A549 (cell line): ENCODE measurements at places on chromosomes 13 and 19. TPM values are rescaled to one million over a fixed set of nuclear protein-coding genes. Genes with fewer than 3 reads are reported as not detected.
A peak's percentile ranks its signal among the peaks of the same experiment; 100 is the strongest.

Gene MYH14
- 6.4 to 7.0 TPM (median 6.5 TPM) in 3 replicates for polyA plus RNA-seq

DNA sequence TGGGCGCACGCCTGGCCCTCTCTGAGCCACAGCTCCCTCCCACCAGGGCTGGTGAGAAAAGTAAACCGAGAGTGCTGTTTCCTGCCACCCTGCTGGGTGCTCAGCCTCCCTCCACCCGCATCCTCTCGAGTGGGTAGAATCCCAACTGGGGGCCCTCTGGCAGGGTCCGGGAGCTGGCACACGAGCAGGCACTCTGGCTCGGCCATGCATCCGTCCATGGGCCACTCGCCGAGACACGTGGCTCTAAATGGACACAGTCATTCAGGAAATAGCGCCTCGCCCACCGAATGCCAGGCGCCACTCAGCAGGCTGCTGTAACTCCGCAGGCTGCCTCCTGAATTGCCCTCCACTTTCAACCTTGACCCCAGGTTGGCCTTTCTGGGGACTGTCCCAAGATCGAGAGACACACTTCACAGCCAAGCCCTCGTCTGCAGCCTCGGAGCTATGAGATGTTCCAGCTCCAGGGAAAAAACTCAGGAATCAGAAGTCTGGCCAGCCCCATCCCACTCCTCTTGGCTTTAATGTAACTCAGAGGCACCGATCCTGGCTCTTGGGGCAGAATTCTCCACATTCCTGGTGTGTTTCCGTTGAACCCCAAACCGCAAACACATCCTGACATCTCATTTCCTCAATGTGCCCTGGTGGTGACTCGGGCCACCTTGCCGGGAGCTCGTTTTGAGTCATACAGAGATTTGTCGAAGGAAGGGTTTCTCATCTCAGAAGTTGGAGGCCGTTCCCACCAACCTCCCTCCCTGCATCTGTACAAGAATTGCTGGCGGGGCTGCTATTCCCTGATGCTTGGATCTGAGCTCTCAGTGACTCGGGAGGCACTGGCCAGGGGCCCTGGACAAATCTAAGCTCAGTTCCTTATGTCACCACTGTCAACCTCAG, 14.1 kb downstream of the KLF2 start:
- DNase-seq, result peak; percentile 66

Gene B3GNT3
- 1.6 to 2.4 TPM (median 1.8 TPM) in 3 replicates for polyA plus RNA-seq

DNA sequence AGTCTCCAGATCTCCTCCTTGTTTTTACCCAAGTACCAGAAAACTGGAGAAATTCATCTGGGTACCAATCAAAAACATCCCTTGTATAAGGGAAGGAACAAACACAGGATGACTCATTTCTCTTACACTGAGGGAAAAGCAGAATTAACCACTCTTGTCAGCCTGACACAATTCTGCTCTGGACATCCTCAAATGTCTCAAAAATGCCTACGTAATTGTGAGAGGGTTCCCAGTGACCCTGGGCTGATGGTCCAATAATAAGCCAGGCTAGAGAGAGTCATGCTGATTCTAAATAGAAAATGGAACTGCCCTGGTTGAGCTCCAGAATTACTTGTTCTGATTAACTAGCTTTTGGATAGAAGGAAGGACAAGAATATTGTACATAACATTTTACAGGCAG, 14.5 kb downstream of the ZNF708 start:
- no peak for DNase-seq

Gene KIR3DL3
- polyA plus RNA-seq, result not detected in 3 replicates

Gene CGB3
- polyA plus RNA-seq, result 0.13 to 0.28 TPM in 2 of 3 replicates, not detected in the other

DNA sequence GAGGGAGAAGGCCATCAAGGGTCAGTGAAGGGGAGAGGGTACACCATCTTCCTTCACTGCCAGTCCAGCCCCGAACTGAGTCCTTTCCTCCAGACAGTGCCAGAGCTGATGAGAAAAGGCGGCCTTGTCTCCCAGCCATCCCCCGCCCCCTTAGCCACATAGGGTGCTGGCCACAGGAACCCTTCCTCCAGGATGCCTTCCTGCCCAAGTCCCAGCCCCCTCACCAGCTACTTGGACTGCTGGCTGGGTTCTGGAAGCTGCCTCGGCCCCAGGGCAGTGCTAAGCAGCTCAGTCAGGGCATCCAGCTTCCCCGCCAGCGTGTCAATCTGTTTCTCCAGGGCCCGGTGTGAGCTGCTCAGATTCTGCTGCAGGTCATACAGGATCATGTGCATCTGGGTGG, 12.6 kb upstream of the SMG9 start:
- no peak for DNase-seq

GRCh38 chr19:2774083-2774679, 8.9 kb downstream of the SGTA start:
- DNase-seq, result no peak

Gene ZNF530
- 4.9 to 6.3 TPM (median 6.3 TPM) in 3 replicates for polyA plus RNA-seq

Gene SHISA7
- polyA plus RNA-seq, result 0.01 TPM in 1 of 3 replicates, not detected in the others

GRCh38 chr13:70964874-70965273, 856.6 kb upstream of the KLHL1 start:
- no peak for DNase-seq

- DNase-seq, result no peak
These were observed 2.4 kb upstream of the SIGLEC9 start for GRCh38 chr19:51122112-51122981.

DNA sequence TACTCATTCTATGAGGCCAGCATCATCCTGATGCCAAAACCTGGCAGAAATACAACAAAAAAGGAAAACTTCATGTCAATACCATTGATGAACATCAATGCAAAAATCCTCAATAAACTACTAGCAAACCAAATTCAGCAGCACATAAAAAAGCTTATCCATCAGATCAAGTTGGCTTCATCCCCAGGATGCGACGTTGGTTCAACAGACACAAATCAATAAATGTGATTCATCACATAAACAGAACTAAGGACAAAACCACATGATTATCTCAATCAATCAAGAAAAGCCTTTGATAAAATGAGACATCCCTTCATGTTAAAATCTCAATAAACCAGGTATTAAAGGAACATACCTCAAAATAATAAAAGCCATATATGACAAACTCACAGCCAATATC, 134.3 kb downstream of the UGGT2 start:
- DNase-seq, result no peak

- no peak for DNase-seq
These were observed 9.7 kb downstream of the LPAR6 start for GRCh38 chr13:48403151-48403631.

DNA sequence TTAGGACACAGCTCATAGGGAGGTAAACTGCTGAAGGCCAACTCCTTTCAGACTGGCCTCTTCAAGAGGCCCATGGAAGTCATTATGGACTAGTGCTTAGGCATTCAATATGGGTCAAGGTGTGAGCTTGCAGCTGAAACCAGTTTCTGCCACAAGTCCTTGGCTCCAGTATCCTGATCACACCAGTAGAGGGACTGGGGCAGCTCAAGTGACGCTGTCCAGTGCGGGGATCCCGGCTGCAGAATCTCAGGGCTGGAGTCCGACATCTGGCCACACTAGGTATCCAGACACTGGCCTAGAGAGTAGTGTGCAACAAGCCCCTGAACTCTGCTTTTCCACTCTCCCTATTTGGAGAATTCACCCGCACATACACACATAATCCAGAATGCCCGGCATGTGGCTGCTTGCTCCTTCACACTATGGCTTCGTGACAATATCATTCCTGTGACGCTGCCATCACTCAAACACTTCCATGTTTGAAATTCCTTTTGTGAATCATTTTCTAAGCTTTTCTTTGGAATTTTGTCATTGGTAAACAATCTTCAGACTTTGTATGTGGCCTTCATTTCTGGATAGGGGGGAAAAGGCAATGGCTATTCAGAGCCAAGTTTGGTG, 425.1 kb downstream of the EFNB2 start:
- no peak for DNase-seq

Gene CYP2F1
- not detected in 3 replicates for polyA plus RNA-seq

Gene NLRP11
- 0.03 TPM in 2 of 3 replicates, not detected in the other for polyA plus RNA-seq

Gene C19orf12
- 35.2 to 36.1 TPM (median 35.2 TPM) in 3 replicates for polyA plus RNA-seq

- no peak for DNase-seq
These were observed 2.5 kb downstream of the LIG4 start for GRCh38 chr13:108212886-108213285.

- no peak for DNase-seq
These were observed 54.5 kb downstream of the RCBTB2 start for GRCh38 chr13:48478391-48478790.

- no peak for DNase-seq
These were observed 454.9 kb downstream of the FOXO1 start for GRCh38 chr13:40211586-40211968.

DNA sequence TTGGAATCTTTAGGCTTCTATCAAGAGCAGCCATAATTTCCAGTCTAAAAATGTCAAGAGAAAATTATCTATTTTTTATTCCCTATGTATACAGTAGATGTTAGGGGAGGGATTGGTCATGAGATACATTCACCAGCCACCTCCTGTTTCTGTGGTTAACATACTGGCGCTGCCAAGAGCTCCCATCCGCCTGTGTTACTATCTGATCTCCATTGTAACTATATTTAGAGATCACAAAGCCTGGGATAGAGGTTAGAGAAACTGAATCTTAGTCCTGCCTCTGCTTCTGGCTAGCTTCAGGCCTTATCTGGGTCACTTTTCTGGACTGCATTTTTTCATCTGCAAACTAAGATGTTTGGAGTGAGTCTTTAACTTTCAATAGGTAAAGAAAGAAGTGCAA, 46.3 kb downstream of the POLR1D start:
- DNase-seq, result no peak

- no peak for DNase-seq
These were observed 218.7 kb downstream of the KCTD12 start for GRCh38 chr13:76667551-76667950.

DNA sequence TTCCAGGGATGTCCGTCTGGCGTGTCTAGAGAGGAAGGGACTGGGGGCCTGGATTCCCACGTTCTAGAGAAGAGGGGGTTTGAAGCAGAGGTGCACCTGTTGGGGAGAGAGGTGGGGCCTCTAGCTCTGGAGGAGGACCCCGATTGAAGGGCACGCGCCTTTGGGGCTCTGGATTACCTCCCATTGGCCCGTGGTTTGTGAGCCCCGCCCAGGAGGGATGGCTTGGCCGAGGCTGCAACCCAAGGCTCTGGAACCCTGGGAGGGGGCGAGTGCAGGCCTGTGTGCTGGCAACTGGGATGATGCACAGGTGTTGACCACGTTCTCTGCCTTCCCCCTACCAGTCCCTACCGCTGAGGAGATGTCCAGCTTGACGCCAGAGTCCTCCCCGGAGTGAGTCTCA, 20.2 kb downstream of the TMEM150B start:
- DNase-seq, result no peak

GRCh38 chr13:106505295-106505694, 30.2 kb downstream of the EFNB2 start:
- no peak for DNase-seq

DNA sequence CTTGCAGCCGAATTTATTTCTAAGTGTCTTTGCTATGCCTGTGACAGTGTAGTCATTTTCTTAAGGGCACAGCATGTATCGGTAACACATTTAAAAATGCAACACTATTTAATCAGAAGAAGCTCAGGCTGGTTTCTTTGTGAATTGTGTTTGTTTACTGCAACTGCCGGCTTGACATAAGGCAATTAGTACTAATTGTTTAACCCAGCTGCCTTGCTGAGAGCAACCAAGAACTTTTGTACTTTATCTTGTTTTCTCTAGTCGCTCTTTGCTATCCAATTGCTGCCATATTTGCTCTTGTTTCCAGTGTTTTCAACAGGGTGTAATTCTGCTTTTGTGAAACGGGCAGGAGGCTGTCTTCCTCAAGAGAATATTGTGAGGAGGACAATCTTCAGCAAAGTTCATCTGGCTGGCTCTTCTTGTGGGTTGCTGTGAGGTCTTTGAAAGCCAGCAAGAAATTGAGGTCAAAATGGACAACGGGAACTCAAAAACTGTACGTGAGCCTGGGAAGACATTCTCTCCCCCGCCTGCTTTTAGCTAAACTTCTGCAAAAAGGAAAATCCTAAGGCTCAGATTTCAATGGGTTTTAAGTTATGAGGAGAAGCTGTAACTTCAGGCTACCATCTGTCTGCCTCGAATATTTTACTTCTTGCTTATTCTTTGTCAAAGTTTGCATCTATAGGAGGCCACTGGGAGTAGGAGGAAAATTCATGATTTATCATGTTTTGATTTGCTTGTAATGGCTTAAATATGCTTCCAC, 75.8 kb upstream of the TSHZ3 start:
- no peak for DNase-seq

DNA sequence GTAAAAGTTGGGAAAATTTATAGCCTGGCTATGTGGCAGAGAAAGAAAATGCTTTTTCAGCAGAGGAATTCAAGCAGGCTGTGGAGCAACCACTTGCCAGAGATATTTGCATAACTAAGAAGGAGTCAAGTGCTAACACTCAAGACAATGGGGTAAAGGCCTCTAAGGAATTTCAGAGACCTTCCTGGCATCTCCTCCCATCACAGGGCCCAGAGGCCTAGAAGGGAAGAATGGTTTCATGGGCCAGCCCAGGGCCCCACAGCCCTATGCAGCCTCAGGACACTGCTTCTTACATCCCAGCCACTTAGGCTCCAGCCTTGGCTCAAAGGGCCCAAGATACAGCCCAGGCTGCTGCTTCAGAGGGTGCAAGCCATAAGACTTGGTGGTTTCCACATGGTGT, 14.3 kb downstream of the SLC15A1 start:
- no peak for DNase-seq

DNA sequence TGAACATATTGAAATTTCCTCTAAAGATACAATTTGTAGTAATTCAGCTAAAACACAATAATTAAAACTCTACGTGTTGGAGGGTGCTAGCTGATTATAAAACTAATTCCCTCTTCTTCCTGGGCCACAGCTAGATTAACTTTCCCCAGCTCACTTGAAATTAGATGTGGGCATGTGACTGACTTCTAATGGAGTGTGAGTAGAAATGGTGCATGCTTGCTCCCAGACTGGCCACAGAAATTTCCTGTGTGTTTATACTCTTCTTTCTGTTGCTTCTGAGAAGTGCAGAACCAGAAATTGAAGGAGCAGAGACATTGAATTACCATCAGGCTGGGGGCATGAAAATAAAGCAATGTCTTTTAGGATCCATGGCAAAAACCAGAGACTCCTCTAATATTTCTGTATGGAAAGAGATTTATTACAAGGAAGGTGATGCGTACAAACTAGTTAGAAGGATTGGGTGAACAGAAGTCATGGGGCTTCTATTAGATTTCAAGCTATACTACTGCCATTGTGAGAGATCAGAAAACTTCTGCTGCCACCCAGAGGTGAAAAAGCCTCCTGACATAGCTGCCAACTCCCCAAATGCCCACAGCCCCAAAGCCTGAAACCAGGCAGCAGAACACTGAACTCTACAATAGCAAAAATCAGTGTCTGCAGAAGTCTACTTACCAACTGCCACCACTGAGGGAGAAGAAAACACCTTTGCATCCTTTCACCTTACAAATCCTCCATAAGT, 379.2 kb upstream of the MIR17HG start:
- peak; percentile 44 for DNase-seq

- no peak for DNase-seq
These were observed 332.1 kb downstream of the UQCRFS1 start for GRCh38 chr19:28880735-28881401.

DNA sequence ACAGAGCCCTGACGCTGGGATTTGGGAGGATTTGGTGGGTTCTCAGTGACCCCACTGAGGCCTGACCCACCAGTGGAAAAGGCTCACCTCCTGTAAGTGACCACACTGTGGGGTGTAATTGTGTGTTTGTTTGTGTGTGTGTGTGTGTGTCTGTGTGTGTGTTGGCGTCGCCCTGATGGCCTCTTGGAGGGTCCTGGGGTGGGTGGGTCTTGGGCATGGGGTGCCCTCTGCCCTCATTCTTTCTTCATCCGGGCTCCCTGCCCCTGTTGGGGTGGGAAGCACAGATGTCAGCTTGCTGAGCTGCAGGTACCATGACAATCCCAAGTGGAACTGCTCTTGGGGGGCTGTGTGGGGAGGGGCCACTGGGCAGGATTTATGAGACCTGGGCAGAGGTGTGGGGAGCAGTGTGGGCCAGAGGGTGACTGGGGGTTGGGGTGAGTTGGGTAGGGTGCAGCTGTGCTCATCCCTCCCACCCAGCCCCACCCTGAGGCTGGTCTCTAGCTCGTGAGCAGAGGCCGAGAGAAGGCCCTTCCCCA, 22.8 kb downstream of the WTIP start:
- DNase-seq, result no peak
